NCI-H524 treated with DMSO at 0.1 percent for 48 hours (cell line): ENCODE measurements at places on chromosomes 2 and 18.

- DNase-seq, result no peak
Measured at GRCh38 chr2:139835101-139835500, 1054.9 kb upstream of the NXPH2 start.

DNA sequence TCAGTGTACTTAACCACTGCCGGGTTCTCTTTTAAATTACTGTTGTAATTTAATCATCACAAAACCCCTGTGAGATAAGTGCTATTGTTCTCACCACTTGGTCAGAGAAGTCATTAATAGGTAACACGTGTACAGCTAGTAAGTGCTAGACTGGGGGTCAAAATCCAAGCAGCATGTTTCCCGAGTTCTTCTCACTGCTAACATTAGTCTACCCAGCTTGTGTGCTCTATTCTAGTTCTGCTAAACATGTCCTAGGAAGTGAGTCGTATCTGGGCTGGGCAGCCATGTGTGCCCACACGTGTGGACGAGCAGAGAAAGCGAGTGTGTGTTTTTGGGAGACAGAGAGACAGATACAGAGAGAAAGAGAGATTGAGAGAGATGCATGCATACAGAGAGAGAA, 94.1 kb downstream of the BIN1 start:
- no peak for DNase-seq

GRCh38 chr2:167732326-167732725, 515.1 kb downstream of the STK39 start:
- DNase-seq, result no peak

DNA sequence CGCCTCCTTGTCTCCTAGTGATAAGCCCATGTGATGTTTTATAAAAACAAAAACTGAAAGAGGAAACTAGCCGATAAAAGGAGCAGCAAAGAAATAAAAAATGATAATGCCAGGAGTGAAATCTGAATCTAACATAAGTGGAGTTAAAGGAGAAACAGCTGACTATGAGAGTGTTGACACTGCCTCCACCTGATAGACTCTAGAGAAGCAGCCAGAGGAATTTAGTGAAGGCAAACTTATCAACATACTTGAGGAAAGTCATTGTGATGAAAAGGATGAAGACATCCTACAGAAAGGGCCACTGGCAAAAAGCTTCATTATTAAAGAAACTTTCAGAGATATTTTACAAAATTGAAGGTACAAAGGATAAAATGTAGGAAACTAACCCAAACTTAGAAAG, 1.9 kb downstream of the M1AP start:
- DNase-seq, result no peak

DNA sequence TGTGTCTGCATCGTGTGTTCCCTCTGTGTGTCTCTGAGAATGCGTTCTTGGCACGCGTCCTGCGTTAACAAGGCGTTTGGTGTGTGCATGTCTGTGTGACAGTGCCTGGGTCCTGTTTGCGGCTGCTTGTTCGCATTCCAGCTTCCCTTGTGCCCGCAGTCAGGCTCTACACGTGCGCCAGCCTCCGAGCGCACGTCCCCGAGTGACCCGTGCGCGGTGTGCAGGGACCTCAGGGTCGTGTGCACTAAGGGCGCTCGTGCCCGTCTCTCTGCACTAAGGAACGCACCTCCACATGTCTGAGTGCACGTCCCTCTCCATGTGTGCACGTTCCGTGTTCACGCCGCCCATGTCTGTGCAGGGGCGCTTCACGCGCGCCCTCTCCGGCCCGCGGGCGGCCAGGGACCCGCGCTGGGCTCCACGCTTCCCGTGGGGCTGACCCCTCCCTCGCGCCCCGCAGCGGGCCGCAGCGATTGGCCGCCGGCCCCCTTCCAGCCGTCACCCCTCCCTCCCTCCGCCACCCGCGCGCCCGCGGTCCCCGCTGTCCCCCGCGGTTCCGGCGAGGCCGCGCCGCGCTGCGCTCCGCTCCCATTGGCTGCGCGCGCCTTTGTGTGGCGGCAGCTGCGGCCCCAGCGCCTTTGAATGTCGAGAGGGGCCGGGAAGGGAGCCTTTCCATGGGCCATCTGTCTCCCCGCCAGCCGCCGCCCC, 229.4 kb downstream of the HAUS1 start:
- DNase-seq, result no peak

GRCh38 chr18:46275370-46275769, 171.2 kb downstream of the HAUS1 start:
- DNase-seq, result no peak

DNA sequence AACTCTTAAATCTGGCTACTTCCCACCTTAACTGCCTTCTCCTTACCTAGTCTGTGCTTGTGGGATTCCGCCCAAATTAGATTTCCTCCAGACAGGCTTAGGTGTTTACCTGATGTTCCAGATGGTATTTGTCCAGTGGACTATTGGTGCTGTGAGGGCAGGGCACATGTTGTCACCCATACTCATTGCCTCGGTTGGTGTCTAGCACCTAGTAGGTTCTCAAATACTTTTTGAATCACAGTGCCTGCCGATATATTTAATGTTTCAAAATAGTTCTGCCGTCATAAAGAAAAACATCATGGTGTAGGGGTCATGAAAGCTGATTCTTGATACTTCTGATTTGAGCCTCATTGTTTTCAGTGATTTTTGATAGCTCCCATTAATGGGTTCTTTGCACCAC, 1.1 kb downstream of the SEPTIN2 start:
- DNase-seq, result no peak

DNA sequence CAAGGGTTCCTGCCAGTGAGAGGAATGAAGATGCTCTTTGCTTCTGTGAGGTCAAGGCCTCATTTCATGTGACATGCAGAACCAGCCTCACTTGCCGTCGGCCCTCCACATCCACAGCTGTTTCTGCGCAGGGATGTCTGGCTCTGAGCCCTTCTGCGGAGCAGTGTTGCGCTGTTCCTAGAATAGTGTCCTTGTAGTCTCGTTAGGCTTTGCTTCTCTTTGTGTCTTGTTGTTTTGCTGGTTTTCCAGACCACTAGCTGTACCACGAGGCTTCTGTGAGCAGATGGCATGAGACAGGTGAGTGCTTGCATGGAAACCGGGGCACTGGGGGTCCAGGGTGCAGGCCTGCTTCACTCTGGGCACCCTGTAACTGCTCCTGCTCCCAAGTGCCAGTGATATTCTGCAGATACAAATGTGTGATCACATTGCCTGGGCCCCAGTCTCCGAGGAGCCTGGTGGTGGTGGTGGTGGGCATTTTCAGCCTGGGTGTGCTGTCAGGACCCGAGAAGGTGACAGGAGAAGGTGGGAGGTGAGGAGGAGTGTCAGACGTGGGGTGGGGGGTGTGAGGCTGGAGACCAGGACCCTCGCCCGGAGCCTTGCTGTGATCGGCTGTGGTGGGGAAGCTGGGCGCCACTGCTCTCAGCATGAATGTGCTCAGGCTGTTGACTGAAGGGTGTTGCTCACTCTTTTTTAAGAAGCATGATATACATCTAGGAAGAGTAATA, 34.3 kb downstream of the LDLRAD4 start:
- DNase-seq, result no peak

- DNase-seq, result no peak
Measured at GRCh38 chr18:29664278-29665036, 1378.1 kb downstream of the DSC3 start.

- DNase-seq, result peak; percentile 31
Measured at GRCh38 chr18:77207540-77207939, 42.1 kb upstream of the GALR1 start.

DNA sequence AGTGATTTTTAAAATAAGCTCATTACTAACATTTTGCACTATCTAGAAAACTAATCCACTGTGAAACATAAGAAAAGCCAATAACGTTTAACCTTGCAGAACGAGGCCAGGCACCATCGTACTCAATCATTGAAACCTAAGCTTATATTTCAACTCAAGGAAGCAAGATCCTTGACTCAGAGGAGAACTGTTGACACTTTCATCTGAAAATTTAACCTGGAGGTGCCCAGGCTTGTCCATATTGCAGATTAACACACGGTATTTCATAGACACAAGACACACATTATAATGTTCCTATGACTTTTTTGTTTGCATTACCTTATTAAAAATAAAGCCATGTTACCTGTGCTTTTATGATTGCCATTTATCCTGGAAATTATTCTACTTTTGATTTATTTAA, 89.6 kb downstream of the ZNF385B start:
- DNase-seq, result no peak

DNA sequence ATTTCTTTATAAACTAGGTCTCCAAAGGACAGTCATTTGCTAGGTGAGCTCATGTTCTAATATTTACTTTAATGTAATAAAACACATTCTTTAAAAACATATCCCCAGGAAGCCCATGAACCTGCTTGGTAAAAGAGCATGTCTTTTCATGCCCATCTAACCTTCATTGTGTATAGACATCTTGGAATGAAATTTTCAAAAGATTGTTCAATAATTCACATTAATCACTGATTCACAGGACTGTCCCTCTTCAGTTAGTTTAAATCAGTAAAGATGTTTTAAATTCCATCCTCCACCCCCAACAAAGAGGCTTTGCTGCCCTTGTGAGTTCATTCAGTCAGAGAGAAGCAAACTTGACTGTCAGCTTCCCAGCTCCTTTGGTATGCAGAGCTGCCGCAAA, 633.4 kb upstream of the CELF4 start:
- DNase-seq, result no peak

DNA sequence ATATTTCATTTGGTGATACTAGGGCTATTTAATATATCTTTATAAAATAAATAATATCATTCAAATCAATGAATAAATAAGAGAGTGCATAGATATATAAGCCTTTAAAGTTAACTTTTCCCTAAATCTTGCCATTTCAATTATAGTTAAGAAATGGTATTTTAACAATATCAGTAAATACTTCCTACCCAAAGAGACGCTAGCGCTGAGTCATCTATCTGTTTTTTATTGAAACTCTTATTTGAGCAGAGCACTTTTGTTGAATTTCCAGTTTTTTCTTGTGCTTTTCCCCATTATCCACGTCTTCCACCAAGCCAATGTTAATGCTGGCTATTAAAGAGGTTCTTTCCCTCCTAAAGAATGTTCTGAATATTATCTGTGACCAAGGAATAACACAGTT, 639.3 kb downstream of the DSC3 start:
- no peak for DNase-seq

GRCh38 chr2:26581266-26581990, 59.7 kb downstream of the CIB4 start:
- no peak for DNase-seq

DNA sequence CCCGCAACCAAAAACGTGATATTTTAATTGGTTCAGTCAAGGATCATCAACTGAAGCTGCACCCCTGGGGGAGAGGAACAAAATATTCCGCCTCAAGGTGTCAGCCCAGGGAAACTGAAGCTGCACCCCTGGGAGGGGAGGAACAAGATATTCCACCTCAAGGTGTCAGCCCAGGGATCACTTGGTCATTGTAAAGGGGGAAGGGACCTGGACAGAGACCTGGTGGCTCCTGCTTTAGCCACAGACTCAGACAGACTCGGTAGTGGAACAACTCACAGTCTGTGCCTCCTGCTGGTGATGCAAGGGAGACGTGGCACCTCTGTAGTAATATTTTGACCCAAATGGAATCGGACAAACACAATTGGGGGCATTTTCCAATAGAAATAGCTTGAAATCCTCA, 75.1 kb downstream of the GBX2 start:
- no peak for DNase-seq

- DNase-seq, result no peak
Measured at GRCh38 chr2:172280571-172281361, 146.6 kb upstream of the ITGA6 start.

- DNase-seq, result no peak
Measured at GRCh38 chr2:225112362-225113126, 70.3 kb upstream of the DOCK10 start.

GRCh38 chr2:64562148-64562784, 38.1 kb downstream of the AFTPH start:
- no peak for DNase-seq

DNA sequence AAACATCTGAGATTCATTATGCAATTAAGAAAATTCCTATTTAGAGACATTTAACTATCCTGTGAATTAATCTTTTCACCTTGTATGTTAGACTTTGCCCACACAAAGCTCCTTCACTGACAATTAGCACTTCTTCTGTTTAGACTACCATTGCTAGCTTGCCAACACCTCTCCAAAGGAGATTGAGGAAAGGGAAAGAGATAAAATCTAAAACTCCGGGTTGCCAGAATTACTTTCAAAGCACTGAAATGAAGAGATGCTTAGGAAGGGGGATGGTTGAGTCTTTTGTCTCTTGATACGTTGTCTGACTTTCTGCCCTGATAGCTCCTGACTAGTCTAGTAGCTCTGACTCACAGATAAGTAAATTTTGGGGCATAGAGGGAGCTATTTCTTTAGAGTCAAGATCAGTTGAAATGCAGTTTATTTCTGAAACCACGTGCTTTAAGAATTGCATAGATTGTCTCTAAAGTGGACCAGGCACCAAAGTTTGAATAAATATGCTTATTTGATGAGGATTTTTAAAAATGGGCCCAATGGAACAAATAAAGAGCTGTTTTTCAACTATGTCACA, 74.1 kb upstream of the DSEL start:
- DNase-seq, result no peak

- DNase-seq, result no peak
Measured at GRCh38 chr2:119466373-119466772, 34.7 kb downstream of the TMEM37 start.

- DNase-seq, result no peak
Measured at GRCh38 chr2:1968988-1969700, 224.8 kb upstream of the PXDN start.

DNA sequence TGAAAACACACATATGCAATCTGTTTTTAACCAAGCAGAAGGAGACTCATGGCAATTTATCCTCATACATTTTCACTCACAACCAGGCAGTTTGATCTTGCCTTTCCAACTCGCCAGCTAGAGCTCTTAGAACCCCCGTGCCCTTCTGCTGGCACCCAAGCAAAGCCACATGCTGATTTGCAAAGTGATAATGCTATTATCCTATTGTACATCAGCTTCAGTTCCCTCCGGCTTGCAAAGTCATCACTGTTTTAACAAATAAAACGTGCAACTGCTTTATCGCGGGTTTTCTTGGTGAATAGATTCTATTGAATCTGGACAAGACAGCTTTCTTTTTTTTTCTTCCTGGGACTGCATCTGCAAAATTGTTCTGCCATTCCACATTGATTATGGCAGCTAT, 314.6 kb downstream of the LNPK start:
- DNase-seq, result no peak

DNA sequence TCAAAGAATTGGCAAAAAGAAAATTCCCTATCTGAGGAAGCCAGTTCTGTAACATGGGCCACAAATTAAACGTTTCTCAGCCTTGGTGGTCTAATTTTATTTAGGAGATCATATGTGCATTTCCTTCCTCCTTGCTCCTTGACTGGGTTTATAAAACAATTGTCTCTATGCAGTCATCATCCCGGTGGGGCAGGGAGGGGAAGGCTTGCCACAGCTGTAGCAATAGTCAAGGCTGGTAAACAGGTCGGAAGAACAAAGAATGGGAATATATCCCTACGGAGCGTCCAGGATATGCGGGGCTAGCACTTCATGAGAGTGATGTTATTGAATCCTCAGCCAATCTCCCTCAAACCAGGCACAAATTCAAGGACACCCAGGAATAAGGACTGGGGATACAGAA, 143.8 kb downstream of the RNF152 start:
- no peak for DNase-seq

- DNase-seq, result no peak
Measured at GRCh38 chr2:102922321-102922720, 160.5 kb downstream of the TMEM182 start.

- DNase-seq, result no peak
Measured at GRCh38 chr2:28405537-28405936, 12.9 kb downstream of the FOSL2 start.
